ENCODE measurements at places on chromosomes 12 and 14. TPM values are rescaled to one million over a fixed set of nuclear protein-coding genes. Genes with fewer than 3 reads are reported as not detected.

GRCh38 chr14:85195872-85196477, 334.0 kb upstream of the FLRT2 start:
- DNase-seq: no peak

DNA sequence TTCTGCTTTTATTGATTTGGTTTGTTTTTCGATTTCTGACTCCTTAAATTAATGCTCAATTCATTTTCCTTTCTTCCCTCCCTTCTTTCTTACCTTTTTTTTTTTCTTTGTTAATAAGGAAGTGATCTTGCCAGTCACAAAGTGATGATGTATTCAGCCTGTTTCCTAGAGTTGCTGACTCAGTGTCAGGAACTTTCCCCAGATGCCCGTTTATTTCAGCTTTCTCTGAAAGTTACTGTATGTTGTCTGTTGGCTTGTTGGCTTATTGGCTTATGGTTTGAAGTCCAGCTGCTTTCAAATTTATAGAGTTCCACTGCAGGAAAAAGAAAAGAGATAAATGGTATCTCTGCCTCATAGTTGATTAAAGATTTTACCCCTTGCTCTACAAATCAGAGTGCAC, 12.4 kb upstream of the SLC6A15 start:
- no peak for DNase-seq

- DNase-seq: no peak
These were observed 31.7 kb upstream of the DYNC1H1 start for GRCh38 chr14:101932673-101933072.

GRCh38 chr14:81485372-81485771, 48.3 kb downstream of the SEL1L start:
- DNase-seq: no peak

- DNase-seq: no peak
These were observed 24.5 kb downstream of the SAMD4A start for GRCh38 chr14:54591461-54591860.

Gene OR4N5
- not detected for total RNA-seq

DNA sequence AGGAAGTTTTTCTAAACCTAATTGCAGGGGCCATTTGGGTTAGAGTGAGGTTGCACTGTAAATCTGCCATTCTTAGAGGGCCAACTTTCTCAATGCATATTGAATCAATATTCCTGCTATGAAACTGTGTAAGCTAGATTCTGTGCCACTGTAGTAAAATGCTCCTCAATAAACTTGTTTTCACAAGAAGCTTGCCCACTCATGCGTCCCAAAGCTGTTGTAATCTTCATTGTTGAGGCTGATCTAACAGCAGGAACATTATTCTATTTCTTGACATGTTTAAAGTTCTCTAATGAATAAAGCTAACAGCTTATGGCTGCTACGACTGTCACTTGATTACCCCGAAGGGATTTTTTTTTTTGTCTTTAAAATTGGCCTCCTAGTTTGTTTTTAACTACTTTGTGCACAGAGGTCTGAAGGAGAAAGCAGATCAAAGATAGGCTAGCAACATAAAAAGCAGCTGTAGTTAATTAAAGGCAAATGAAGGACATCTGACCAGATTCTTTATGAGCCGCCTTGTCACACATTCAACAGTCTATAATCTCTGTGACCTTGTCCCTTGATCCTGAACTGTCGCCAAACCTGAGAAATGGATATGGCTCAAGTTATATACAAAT, 243.7 kb downstream of the PAX9 start:
- no peak for DNase-seq

Data from Calu3 (cell line).